ENCODE measurements at places on chromosomes 16 and 17. TPM values are rescaled to one million over a fixed set of nuclear protein-coding genes. Genes with fewer than 3 reads are reported as not detected.

- H3K27ac ChIP-seq, result no peak overlapping the region
- DNase-seq, result no peak
Observed at GRCh38 chr16:81633680-81634379, 145.3 kb upstream of the PLCG2 start.

DNA sequence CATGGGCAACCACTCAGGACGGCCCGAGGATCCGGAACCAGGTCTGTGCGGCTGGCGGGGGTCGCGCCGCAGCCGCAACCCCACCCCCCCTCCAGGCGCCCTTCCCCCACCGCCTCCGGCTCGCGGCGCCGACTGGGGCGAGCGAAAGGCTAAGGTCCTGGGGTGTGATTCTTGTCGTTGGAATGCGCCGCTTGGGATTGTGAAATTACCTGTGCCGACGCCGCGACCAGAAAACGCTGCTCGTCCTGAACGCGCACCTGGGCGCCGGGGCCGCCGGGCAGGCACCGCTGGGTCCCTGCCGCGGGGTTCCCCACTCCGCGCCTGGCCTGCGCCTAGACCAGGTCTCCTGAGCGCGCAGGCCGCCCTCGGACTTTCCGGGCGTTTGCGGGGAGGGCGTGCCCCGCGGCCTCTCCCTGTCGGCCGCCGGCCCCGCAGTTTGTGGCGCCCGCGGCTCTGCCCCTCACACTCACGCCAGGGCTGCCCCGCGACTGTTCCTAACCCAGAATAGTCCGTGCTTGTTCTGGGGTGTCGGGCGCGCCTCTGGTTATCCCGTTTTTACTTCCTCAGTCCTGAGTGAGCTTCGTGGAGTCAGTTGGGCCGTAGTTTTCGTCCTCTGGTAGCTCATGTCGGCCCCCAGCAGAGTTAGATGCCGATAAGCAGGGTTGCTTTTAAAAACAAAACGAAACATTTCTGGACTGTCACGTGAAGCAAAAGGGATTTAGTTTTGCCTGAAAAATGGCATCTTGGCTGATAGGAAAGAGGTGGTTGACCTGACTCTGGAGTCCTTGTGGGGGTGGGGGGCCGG, 147.2 kb downstream of the SPECC1 start:
- H3K27me3 ChIP-seq, result no peaks in the 10 kb centered on the region
- no peaks in the 10 kb centered on the region for H3K36me3 ChIP-seq
- DNase-seq, result no peak

- H3K4me1 ChIP-seq, result no peaks in the 10 kb centered on the region
- H3K36me3 ChIP-seq, result peaks cover 3% of the 10 kb centered on the region
- no peaks in the 10 kb centered on the region for H3K27me3 ChIP-seq
- no peak overlapping the region for H3K4me3 ChIP-seq
- H3K27ac ChIP-seq, result no peak overlapping the region
Observed at GRCh38 chr16:3696425-3697218, 20.7 kb downstream of the TRAP1 start.

- H3K4me3 ChIP-seq, result no peak overlapping the region
- DNase-seq, result no peak
- no peak overlapping the region for H3K27ac ChIP-seq
- H3K4me1 ChIP-seq, result peaks cover 7% of the 10 kb centered on the region
Observed at GRCh38 chr16:86925067-86925791, 346.9 kb downstream of the FOXL1 start.

DNA sequence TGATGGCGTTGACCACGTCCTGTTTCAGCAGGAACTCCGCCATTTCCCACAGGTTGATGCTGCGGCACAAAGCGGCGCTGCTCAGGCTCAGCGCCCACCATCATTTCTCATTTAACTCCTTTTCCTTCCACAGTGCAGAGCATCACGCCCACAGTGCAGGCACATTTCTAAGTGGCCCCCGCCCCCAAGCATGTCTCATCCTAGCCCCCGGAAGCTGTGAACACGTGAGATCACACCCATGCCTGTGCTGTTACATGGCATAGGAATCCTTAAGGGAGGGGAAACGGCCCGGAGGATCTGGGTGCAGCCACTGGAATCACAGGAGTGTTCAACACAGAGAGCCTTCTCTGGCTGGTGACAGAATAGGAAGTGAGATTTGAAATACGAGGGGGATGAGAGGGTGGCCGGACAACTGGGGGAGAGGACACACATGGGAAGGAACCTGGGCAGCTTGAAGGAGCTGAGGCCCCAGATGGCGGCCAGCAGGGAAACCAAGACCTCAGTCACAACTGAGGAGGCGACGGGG, 4.7 kb downstream of the NAGPA start:
- H3K4me1 ChIP-seq, result peaks cover 13% of the 10 kb centered on the region
- no peak overlapping the region for H3K27ac ChIP-seq
- no peak overlapping the region for H3K4me3 ChIP-seq
- peaks cover 4% of the 10 kb centered on the region for H3K36me3 ChIP-seq

DNA sequence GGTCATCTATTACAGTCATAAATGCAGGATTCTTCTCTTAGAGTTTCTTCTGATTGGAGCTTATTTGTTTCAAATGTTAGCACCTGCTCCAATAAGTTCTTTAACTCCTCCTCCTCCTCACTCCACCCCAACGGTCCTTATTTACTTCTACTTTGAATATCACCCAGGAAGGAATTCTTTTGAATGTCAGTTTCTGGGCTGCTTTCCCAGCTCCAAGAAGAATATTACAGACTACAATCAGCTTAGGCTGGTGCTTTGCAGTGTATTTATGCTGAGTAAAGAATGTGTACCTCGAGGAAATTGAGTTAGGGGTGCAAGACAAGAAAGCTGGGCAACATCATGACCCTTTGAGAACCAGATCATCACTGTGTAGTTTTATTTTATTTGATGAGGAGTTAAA, 30.8 kb downstream of the MAP3K3 start:
- no peaks in the 10 kb centered on the region for H3K27me3 ChIP-seq
- H3K4me1 ChIP-seq, result no peaks in the 10 kb centered on the region
- no peak for DNase-seq
- H3K27ac ChIP-seq, result no peak overlapping the region
- peaks cover 20% of the 10 kb centered on the region for H3K36me3 ChIP-seq

Gene ABCA8
- 62.2 TPM for total RNA-seq

Gene NPIPA2
- total RNA-seq, result 2.6 TPM

Gene SP6
- not detected for total RNA-seq

Data from thoracic aorta (tissue), 2 donors.